ENCODE measurements at places on chromosomes 11 and 22.

DNA sequence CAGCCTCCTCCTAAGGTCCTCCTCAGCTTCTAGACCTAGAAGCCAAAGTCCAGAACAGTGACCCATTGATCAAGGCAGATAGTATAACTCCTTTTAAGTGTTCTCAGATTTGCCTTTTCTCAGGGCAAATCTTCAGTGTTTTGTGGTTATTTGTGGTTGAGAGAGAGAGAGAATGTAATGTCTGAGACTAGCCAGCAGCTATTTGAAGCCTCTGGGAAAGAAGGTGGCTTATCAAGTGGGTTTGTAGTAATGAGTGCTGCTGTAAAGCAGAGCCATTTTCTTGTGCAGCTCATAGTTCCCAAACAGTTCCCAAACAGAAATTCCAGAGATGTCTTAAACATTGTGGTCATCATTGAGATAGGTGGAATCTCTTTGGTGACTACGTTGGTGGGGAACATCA is 89.5 kb downstream of the RNF169 start:
- DNase-seq, result no peak

DNA sequence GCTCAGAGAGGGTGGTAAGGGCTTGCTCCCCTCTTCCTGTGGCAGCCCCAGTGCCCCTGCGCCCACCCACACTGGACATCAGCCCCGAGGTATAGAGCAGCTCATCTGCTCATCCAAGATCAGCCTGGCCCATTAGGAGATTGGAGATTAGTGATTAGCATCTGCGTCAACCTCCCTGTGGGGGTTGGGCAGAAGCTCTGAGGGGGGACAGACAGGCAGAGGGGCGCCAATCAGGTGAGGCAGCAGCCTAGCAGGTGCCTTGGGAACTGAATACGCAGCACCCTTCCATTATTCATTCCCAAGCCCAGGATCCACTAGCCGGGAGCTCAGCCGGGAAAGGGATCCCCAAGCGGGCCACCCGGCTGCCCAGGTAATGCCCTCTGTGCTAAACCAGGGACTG is 11.0 kb downstream of the SMTN start:
- peak; percentile 69 for DNase-seq

GRCh38 chr22:20648306-20648903 is 125.5 kb upstream of the SERPIND1 start:
- no peak for DNase-seq

GRCh38 chr22:50299785-50300619 is 7.4 kb downstream of the PLXNB2 start:
- DNase-seq, result no peak

DNA sequence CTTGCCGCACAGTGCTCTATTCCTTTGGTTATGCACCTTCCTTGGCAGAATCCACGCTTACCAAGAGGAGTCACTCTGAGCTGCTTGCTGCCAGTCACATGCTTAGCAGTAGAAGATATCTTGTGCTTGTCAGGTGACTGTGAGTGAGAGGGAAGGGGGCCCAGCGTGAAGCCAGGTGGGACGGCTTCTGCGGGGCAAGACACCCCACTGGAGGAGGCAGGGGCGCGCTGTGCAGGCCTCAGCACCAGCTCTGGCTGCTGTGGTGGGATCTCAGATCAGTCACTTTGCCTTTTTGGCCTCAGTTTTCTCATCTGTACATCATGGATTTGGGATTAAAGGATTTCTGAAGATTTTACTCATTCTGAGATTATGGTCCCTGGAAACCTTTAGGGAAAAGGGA is 63.9 kb upstream of the B3GAT1 start:
- no peak for DNase-seq

DNA sequence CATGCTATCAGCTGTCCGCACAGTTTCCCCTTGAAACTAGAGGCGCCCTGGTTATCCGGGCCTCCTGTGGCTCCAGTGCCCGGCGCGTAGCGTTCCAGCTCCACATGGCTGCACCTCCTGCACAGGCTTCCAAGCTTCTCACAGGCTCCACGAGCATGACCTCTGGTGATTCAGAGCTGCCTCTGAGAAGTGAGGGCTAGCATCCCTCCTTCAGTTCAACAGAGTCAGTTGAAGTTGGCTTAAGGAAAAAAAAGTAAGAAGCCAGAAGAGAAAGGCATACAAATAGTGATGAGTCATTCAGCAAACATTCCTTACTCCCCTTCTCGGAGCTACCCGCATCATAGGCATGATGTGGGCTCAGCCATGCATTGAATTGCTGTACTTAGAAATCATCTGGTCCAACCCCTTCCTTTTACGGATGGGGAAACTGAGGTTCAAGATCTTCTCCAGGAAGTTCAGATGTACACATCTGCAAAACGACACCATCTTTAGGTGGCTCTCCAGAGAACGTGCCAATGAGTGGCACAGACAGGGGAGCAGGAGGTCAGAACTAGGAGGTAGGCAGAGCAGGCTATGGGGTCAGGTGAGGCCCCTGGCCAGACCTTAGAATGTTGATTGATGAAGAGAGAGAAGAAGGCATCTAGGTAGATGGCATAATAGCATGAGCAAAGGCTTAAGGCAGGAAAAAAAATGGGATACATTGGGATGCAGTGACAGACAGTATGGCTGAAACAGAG is 216.3 kb upstream of the TBCEL start:
- no peak for DNase-seq

GRCh38 chr22:17717708-17718107 is 56.6 kb downstream of the BID start:
- DNase-seq, result no peak

- DNase-seq, result peak; percentile 82
These were observed 6.0 kb upstream of the MAPK11 start for GRCh38 chr22:50276143-50276542.

GRCh38 chr11:38667359-38667758 is 2069.3 kb upstream of the RAG2 start:
- no peak for DNase-seq

GRCh38 chr11:106961518-106961917 is 56.8 kb downstream of the GUCY1A2 start:
- no peak for DNase-seq

DNA sequence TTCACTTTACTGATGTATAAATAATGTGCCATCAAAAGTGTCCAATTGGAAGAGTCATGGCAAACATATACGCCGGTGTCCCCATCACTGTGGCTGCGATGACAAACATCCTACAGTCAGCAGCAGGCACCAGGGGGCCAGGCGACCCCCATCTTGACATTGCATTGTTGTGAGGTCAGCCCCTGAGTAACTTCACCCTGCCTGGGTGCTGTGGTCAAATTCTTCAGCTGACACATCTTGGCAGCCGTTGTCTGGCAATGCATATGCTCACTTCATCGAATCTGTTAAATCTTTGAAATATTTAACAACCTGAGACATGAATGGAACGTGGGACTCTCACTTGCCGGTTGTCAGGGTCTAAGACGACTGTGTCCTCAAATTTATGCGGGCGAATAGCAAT is 430.9 kb downstream of the BRD1 start:
- no peak for DNase-seq

DNA sequence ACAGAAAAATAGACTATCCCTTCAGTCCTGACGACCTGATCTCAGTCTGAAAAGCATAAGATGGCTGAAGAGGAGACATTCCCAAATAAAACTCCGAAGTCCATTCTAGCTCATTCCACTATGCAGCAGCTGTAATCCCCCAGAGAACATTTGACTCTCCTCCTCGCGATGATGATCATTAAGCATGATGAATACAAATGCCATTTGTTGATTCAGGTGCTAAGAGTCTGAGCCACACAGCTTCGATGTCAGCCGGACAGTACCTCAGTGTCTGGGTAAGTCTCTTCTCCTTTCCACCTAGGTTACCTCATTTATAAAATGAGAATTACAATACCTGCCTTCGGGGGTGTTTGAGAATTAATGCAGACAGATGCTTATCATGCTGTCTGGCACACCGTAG is 94.8 kb downstream of the TENM4 start:
- no peak for DNase-seq

GRCh38 chr11:115324581-115325432 is 179.4 kb downstream of the CADM1 start:
- DNase-seq, result peak; percentile 55

- DNase-seq, result no peak
These were observed 479.4 kb downstream of the JRKL start for GRCh38 chr11:96869207-96869606.

GRCh38 chr11:75315439-75315805 is 36.0 kb downstream of the ARRB1 start:
- no peak for DNase-seq

DNA sequence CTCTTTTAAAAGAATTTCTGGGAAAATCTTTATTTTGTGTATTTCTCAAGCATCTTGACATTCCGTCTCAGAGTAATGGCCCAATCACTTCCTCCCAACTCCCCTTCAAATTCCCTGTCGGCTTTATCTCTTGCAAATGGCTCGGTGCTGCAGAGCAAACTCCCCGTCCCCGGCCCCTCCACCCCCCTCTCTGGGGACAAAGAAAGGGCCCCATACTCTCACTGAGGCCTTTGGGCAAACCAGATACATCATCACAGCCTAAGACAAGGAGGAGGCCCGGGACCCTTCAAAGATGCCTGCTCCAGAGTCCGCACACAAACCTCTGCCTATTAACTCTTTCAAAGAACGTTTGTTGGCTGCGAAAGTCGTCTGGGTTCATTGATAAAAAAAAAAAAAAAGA is 3.9 kb upstream of the SMIM38 start:
- no peak for DNase-seq

DNA sequence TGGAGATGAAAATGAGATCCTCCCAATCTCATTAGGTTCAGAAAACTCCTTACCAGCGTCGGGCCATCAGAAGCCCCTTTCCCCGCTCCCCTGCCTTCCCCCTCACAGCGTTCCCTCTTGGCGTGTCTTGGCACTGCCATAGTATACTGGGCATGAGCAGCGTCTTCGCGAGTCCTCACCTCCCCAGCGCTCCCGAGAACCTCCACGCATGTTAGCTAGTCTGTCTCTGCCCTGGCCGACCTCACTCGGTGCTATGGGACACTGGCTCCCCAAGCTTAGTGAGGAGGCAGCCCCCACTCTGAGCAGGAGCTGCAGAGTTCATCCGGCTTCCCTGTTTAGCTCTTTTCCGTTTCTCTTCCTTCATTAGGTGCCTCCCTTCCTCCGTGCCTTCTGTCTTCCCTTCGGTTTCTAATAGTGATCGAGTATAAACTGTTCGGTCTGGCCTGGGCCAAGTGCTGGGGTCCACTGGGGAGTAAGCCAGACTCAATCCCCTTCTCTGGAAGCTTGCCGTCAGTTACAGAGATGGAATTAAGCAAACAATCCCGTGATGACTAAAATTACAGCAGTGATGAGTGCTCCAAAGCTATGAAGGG is 63.8 kb upstream of the OPCML start:
- DNase-seq, result no peak

DNA sequence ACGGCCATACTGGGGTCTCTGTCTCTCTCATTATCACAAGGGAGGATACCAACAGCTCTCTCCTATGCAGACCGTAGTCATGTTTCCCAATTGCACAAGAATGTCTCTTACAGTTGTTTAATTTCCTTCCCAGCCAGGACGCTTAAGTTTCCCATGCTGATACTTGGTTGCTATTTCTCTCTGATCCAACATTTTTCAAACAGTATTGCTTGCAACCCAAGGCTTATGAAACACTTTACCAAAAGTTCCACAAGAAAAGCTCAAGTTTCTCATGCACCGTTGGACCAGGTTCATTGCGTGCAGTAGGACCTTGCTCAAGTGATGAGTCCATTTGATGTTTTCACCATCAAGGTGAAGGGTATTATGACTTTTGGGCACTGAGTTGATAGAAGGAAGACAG is 46.6 kb downstream of the GGTLC2 start:
- DNase-seq, result no peak

GRCh38 chr22:42608823-42609361 is 5.8 kb downstream of the POLDIP3 start:
- DNase-seq, result no peak

- no peak for DNase-seq
These were observed 52.2 kb downstream of the IGLL5 start for GRCh38 chr22:22939588-22940368.

GRCh38 chr22:40855071-40855978 is 1.1 kb downstream of the ST13 start:
- no peak for DNase-seq

DNA sequence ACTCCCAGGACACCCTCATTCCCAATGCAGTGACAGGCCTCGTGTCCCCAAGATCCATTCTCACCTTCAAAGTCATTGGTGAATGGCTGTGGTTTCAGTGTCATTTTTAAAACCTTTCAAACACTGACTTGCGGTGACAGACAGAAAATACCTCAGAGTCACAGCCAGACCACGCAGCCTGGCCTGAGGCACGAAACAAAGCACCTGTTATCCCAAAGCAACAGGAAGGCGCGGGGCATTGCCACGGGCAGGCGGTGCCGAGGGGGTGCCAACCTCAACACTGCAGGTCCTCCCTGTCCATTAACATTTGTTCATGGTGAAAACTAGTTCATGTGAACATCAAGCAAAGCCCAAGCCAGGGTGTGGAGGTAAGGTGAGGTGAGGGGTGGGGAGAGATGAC is 38.2 kb downstream of the RPUSD4 start:
- DNase-seq, result no peak

- no peak for DNase-seq
These were observed 17.2 kb downstream of the POU2AF1 start for GRCh38 chr11:111361874-111362273.

DNA sequence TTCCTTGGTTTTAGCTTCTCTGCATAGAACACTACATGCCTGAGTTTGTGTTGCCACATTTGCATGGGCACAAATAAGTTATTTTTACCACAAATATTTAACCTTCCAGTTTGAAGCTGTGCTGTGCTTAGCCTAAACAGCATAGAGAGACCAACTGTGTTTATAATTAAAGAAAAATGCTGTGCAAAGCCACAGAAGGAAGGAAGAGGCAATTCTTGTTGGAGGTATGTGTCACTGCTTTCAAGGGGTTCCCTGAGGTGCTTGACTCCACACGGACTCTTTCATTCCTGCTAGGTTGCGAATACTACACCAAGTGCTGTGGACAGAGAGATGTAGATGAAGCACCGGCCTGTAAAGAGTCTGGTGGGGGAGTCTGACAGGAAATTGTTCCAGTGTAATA is 47.6 kb upstream of the OLFML1 start:
- no peak for DNase-seq

DNA sequence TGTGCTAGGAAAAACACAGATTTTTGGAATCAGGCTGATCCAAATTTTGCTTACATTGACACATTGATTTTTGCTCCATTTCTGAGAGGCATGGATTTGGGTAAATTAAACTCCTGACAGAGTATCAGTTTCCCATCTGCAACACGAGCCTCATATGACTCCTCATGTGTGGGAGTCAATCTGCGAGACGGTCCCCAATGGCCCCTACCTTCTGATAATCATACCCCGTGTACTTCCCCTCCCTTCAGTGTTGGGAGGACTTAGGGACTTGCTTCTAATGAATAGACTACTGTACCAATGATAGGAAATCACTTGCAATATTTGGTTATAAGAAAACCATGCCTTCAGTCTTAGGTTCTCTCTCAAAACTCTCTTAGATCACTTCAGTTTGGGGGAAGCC is 302.7 kb downstream of the ETS1 start:
- DNase-seq, result no peak

GRCh38 chr11:111344032-111344431 is 35.0 kb downstream of the POU2AF1 start:
- DNase-seq, result no peak

All from D341Med (cell line).